Activated CD4-positive, alpha-beta memory T cell treated with anti-CD3 and anti-CD28 coated beads for 36 hours (primary cell): ENCODE measurements at places on chromosomes 2 and 18. TPM values are rescaled to one million over a fixed set of nuclear protein-coding genes. Genes with fewer than 3 reads are reported as not detected.

TLX2 gene
- total RNA-seq = 0.94 TPM

DTYMK gene
- 88.7 TPM for total RNA-seq

- DNase-seq = no peak
Observed at GRCh38 chr2:127022817-127023216, 84.1 kb downstream of the BIN1 start.

RAB6C gene
- total RNA-seq = not detected

DNA sequence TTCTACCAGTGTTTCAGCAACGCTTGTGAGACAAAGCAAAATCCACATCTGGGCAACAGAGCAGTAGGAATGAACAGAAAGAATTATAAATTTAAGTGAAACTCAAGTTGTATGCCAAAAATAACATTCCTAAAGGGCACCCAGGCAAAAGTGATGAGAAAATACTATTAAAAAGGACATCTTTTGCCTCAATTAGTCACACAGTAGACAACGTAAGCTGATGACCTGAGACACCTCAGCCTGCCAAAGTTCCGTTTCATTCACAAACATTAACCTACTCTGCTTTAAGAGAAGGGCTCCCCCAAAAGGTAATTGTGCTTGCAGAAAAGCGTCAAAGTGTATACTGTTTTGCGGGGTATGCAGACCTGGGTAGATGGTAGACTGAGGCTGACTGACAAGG lies 7.2 kb downstream of the HDLBP start:
- no peak for DNase-seq

ELOA2 gene
- not detected for total RNA-seq

GRCh38 chr2:198695879-198696278 lies 761.9 kb downstream of the SATB2 start:
- no peak for DNase-seq

DNA sequence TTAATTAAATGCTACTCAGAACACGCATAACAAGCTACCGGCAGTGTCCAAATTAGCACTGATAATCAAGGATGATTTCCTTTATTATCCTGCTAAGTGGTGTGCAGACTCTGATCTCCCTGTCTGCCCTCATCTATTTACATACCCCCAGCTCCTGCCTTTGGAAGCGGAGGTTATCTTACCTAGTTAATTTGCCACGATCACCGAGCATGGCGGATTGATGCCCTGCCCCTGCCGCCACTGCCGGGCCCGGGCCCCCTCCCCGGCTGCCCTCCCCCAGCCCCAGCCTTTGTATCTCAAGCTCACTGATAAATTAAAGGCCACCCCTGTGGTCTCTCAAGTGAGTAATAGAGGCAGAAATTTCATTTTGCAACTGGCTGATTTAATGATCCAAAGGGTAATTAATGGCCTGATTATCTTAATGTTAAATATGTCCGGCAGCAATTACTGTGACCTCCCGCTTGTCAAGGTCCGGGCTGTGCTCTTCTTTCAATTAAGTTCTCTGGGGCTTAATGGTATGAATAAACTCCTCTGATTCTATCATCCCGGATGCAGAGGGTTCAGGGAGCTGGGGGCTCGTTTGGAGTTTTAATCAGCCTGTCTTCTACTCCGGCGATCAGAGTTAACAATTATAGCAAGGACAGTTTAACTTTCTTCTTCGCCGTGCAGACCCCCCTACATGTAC lies 113.4 kb downstream of the GBX2 start:
- DNase-seq = no peak

GRCh38 chr2:53129851-53130250 lies 637.8 kb upstream of the CHAC2 start:
- no peak for DNase-seq

DNA sequence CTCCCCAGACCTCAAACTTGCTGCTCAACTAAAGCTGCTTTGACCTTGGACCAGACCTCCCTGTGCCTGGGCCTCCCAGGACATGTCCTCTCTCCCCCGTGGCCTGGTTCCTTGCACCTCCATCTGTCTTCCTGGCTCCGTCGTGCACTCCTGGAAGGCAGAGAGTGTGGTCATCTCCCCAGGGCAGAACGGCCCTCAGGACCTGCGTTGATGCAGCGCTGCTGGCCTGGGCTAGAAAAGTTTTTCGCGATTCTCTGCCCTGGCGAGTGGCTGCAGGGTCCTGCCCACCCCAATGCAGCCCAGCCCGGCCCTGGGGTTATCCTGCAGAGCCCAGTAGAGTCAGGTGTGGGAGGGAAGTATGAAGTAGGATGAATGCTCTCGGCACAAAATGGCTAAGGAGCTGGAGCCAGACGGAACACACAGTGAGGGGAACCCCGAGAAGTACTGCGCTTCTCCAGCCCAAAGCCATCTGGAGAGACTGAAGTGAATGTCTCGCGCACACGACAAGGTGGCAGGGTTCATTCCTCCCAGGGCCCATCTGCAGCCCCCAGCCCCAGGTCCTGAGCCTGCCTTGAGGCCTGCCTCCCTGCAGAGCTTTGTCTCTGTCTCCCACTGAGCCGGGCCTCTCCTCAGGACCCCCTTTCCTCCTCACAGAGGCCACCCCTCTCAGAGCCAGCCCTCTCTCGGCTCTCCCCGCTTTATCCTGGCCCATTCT lies 41.7 kb downstream of the ATOH8 start:
- no peak for DNase-seq

DNA sequence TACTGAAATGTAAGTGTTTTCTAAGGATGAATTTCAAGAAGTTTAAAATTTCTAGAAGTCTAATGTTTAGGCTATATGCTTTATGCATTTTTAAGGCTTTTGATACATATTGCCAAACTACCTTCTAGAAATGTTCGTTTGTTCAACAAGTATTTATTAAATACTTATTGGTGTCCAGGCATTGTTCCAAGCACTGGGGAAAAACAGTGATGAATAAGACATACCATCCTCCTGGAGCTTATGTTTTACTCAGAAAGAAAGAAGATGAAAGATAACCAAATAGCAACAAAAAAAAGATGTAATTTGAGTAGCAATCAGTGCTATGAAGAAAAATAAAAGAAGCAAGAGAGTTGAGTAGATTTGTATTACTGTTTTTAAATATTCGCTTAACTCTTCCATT lies 692.9 kb downstream of the SLC4A3 start:
- DNase-seq = no peak

RGPD6 gene
- 9.4 TPM for total RNA-seq

- no peak for DNase-seq
Observed at GRCh38 chr2:98188351-98189046, 101.5 kb downstream of the VWA3B start.

DNA sequence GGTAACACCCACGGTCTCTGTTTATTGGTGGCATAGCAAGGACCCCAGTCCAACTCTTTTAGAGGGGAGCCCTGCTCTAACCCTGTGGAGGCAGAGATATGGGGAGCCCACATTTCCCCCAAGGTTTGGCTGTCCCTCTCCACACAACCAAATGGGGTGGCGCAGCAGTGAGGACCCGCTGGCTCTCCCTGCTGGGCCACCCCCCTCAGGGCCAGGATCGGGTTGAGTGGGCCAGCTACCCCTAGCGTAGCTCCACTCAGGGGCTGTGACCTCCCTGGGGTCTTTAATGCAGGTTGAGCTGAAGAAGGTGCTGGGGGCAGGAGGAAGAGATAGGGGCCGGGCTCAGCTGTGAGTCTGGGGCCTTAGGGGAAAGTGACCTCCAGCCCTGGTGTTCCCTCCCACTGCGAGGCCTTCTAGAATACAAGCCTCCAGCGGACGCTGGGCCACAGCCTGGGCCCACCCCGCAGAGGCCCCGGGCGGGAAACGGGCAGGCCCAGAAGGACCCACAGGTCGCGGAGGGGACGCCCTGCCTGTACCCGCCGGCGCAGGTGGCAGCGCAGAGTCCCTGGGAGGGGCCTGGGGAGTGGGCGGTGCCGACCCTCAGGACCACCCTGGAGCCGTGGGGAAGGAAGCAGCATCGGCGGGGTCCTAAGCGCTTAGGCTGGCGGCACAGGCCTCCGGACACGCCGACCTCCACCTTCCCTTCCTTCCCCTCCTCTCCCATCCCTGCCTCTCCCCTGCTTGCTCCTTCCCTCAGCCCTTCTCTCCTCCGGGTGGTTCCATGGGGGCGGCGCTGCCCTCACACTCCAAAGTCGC lies 9.6 kb downstream of the CROCC2 start:
- no peak for DNase-seq

DNA sequence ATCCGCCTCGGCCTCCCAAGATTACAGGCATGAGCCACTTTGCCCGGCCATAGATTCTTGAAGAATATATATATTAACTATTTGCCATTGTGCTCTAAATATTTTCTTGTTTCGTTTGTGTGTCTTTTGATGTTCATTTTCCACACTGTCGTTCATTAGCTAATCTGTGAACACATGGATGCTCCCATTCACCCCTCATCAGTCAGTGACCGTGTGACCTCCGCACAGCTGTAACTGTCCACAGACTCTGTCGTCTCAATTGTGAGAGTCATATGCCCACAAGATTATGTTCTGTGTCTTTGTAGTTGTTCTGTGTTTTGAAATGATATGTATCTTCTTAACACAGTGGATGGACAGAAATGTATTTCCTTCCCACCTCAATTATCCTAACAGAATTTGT lies 29.6 kb downstream of the RAMP1 start:
- DNase-seq = no peak

CHST9 gene
- not detected for total RNA-seq

- no peak for DNase-seq
Observed at GRCh38 chr18:57113799-57114420, 33.0 kb upstream of the BOD1L2 start.

DNA sequence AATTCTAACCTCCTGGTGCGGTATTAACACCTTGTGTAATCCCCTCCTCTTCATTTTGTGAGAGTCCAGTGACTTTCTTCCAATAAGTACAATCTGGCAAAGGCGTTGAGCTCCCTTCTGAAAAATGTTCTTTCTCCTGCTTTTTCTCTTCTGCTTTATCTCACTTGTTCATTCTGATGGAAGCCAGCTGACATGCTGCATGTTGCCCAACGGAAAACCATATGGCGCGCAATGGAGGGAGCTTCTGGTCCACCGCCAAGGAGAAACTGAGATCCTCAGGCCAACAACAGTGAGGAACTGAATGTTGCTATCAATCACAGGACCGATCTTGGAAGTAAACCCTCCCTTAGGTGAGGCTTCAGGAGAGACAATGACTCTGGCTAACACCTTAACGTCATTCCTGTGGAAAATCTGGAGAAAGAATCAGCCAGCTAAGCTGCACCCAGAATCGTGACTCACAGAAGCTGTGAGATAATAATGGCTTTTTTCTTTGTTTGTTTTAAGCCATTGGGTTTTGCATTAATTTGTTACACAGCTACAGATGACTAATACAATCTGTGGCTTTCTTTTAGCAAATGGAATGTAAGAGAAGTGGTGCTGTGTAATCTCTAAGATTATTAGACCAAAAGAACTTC lies 1323.9 kb upstream of the DDX18 start:
- DNase-seq = no peak

GRCh38 chr2:57899898-57900297 lies 146.7 kb upstream of the VRK2 start:
- no peak for DNase-seq

- DNase-seq = no peak
Observed at GRCh38 chr2:26951236-26951635, 19.2 kb upstream of the MAPRE3 start.

DNA sequence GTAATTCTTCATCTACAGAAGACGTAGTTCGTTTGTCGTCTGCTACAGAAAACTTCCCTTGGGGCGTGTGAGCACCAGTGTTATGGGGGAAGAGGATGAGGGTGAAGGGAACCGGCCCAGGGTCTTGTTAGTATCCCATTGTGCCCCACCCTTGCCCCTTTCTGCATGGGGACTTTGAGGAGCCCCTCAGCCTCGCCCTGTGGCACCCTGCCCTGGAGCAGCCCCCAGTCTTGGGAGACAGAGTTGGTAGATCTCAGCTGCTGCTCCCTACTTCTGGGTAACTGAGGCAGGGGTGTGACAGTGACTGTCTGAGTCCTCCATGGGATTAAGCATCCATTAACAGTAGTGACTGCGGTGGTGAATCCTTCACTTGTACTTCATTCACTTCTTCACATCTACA lies 50.1 kb downstream of the RNF144A start:
- no peak for DNase-seq

DNA sequence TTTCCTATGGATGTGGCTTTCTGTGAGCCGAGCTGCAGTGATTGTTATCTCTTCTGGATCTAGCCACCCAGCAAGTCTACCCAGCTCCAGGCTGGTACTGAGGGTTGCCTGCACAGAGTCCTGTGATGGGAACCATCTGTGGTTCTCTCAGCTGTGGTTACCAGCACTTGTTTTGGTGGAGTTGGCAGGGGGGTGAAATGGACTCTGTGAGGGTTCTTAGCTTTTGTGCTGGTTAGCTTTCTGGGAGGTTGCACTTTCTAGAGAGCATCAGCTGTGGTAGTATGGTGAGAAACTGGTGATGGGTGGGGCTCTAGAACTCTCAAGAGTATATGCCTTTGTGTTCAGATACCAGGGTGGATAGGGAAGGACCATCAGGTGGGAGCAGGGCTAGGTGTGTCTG lies 45.4 kb upstream of the MYL1 start:
- DNase-seq = no peak

CRYBA2 gene
- total RNA-seq = not detected

DNA sequence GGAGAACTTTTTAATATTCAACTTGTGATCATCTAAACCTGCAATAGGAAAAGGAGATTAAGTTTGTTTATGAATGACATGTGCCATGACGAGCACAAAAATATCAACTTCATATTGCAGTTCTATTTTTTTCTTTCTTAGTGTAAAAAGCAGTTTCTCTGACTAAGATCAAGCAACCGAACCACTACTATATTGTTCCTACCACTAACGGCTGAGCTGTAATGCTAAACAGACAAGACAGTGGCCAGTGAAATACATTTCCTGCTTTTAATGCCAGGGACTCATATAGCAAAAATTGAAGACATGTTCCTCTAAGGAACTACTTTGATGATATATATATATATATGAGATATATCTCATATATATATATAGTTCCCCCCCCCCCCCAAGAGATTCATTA lies 1705.6 kb upstream of the TMEFF2 start:
- no peak for DNase-seq

GRCh38 chr2:180694445-180695421 lies 285.7 kb upstream of the UBE2E3 start:
- no peak for DNase-seq

PDE6D gene
- 31.1 TPM for total RNA-seq

FBXO15 gene
- 0.75 TPM for total RNA-seq

GRCh38 chr2:22454826-22455485 lies 930.0 kb upstream of the KLHL29 start:
- no peak for DNase-seq

GRCh38 chr18:34576622-34577021 lies 133.5 kb upstream of the DTNA start:
- no peak for DNase-seq

- no peak for DNase-seq
Observed at GRCh38 chr2:229431327-229431954, 160.4 kb upstream of the PID1 start.

- DNase-seq = no peak
Observed at GRCh38 chr2:150309311-150310080, 178.0 kb downstream of the RND3 start.

DNA sequence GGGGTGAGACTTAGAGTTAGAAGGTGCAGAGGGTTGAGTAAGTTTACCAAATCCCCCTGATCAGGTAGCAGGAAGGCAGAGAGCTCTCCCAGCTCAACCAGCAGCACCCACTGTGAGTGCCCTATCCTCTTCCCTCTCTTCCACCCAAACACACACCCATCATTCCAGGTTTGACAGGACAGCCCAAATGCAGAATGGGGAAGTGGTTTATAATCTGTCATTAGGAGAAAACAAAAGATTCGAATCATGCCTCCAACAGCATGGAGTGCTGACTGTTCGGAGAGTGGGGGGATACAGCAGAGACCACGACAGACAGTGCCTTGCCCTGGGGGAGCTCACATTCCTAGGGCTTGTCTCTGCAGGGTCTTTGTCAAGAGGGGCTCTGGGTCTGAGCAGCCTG lies 11.7 kb downstream of the CXCR2 start:
- no peak for DNase-seq

RESP18 gene
- total RNA-seq = not detected

- DNase-seq = no peak
Observed at GRCh38 chr18:68533641-68534040, 181.3 kb downstream of the TMX3 start.
